ENCODE measurements at places on chromosomes 3 and 15. TPM values are rescaled to one million over a fixed set of nuclear protein-coding genes. Genes with fewer than 3 reads are reported as not detected.

The HERC2 gene
- 30.2 TPM for total RNA-seq

The CACNA1D gene
- 2.5 TPM for total RNA-seq

The LSG1 gene
- 24.7 TPM for total RNA-seq

The TTLL13 gene
- total RNA-seq: 0.58 TPM

The MYZAP gene
- 0.18 TPM for total RNA-seq

The OXSR1 gene
- 71.3 TPM for total RNA-seq

The FES gene
- total RNA-seq: 32.4 TPM

The SLCO2A1 gene
- total RNA-seq: not detected

The KCNMB2 gene
- total RNA-seq: not detected

The SNRPN gene
- total RNA-seq: 58.3 TPM

The NPAP1 gene
- not detected for total RNA-seq

The SLC35A5 gene
- total RNA-seq: 29.7 TPM

The KNG1 gene
- not detected for total RNA-seq

The GP9 gene
- total RNA-seq: not detected

The TMEM45A gene
- 1.1 TPM for total RNA-seq

The GPR149 gene
- total RNA-seq: not detected

The HRG gene
- total RNA-seq: not detected

The MAP1A gene
- total RNA-seq: 9.3 TPM

The DLEC1 gene
- total RNA-seq: 3.8 TPM

The COLQ gene
- 3.6 TPM for total RNA-seq

The TLR9 gene
- total RNA-seq: 0.55 TPM

The C3orf49 gene
- total RNA-seq: not detected

The CELSR3 gene
- total RNA-seq: 8.0 TPM

The XCR1 gene
- total RNA-seq: not detected

The PKM gene
- 1,064 TPM for total RNA-seq

The DPPA2 gene
- not detected for total RNA-seq

The DTX3L gene
- total RNA-seq: 135 TPM

The VILL gene
- 18.4 TPM for total RNA-seq

The RPL39L gene
- 23.1 TPM for total RNA-seq

The LRRC2 gene
- total RNA-seq: 0.35 TPM

The ADIPOQ gene
- total RNA-seq: not detected

The GABRR3 gene
- not detected for total RNA-seq

The DUOXA1 gene
- total RNA-seq: not detected

The NCEH1 gene
- total RNA-seq: 7.2 TPM

The C3orf70 gene
- 0.03 TPM for total RNA-seq

The CKMT1B gene
- total RNA-seq: not detected

The GPX1 gene
- total RNA-seq: 71.5 TPM

Measured in activated CD4-positive, alpha-beta memory T cell treated with anti-CD3 and anti-CD28 coated beads, Interleukin-2, amount 10 ng/mL, durations not matched to agents 7 days and 5 days (primary cell).